Suppressor macrophage treated with lipopolysaccharide for 1 hour (primary cell): ENCODE measurements at places on chromosomes 13 and 19.

- DNase-seq, result no peak
These were observed 55.6 kb downstream of the UFM1 start for GRCh38 chr13:38405216-38405615.

DNA sequence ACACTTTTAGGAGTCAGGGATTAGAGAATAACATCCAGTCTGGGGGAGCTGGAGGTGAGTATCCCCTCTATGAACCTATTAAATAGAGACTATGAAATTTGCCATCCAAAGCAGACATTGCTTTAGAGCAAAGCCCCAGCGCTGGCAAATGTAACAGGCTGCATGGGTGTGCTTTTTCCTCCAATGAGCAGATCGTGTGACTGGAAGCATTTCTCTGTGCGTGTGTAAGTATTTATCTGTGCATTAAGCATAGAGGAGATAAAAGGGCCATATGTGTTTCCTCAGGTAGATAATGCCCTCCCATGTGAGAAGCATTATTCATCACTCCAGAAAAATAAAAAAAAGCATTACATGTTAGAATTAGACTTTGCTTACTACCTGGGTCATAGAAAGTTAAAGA is 924 bp downstream of the TNFSF13B start:
- DNase-seq, result peak; percentile 37

DNA sequence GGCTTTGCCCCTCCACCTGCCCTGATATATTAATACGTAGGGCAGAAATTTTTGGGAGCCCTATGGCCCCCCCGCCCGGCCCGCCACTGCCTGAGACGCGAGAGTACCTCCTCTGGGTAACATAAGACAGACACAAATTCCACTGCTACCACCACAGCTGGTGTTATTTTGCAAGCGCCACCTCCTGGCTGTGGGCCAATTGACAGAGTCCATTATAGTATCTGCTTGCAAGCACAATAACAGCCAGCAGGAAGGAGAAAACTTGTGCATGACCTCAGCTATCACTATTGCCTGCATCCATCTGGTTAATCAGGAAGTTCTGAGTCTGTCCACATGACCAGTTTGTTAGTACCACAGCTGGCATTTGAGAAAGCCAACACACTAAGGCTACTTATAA is 25.3 kb upstream of the OR10H2 start:
- peak; percentile 73 for DNase-seq

DNA sequence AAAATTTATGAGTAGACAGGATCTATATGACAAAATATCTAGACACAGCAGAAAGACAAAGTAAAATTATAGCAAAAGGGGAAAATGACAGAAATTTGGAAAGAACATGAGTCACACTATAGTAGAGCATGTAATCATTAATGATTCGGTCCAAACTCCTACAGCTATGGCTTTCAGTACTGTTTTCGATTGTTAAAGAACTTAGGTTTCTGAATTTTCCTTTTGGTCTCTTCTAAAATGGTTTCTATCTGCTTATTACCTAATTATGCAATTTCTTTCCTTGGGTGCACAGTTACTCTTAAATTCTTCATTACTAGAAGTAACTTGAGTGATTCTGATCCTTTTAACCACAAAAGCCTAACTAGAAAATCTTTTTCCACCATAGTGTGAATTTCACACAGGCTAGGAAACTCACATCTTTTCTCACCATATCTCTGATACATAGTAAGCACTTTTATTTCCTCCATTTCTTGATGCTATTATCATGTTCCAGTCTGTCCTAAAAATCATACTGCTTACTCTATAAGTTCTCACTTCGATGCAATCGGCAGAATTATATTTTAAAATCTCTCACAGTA is 1101.4 kb downstream of the PCDH9 start:
- DNase-seq, result no peak

GRCh38 chr13:29547153-29547552 is 48.3 kb downstream of the SLC7A1 start:
- DNase-seq, result no peak

GRCh38 chr13:37618554-37618953 is 20.0 kb upstream of the POSTN start:
- no peak for DNase-seq

DNA sequence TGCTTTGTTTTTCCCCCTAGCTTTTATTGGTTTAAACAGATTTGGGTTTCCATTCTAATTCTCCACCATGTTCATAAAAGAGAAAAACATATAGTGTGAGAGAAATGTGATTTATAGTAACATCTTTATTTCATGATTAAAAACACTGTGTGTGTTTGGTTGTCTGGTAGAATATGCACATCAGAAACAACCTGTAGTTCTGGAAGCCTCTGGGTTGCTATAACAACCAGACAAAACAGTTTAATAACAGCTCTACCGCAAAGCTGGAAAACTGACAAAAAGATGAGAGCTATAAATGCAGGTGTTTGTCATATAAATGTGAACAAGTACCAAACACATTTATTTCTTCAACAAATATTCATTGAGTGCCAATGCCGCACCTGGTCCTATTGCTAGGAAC is 9.8 kb downstream of the KBTBD6 start:
- DNase-seq, result no peak

- DNase-seq, result no peak
These were observed 79.1 kb upstream of the SPATA13 start for GRCh38 chr13:24081387-24081786.

- no peak for DNase-seq
These were observed 77.9 kb upstream of the KL start for GRCh38 chr13:32938314-32938713.

- no peak for DNase-seq
These were observed at the start of gene LMTK3 for GRCh38 chr19:48511800-48512503. Gene LMTK3, minus strand, starts transcription at chr19:48511835. Its CDS starts 259 bp downstream, at chr19:48511576.

- peak; percentile 91 for DNase-seq
These were observed 6.4 kb downstream of the GNA15 start for GRCh38 chr19:3142292-3142670.

- DNase-seq, result no peak
These were observed 40.2 kb downstream of the UBL3 start for GRCh38 chr13:29810145-29810742.

GRCh38 chr13:108621462-108621861 is 7.9 kb upstream of the MYO16 start:
- DNase-seq, result no peak

- peak; percentile 24 for DNase-seq
These were observed 37.6 kb upstream of the FLT1 start for GRCh38 chr13:28532388-28533124.

DNA sequence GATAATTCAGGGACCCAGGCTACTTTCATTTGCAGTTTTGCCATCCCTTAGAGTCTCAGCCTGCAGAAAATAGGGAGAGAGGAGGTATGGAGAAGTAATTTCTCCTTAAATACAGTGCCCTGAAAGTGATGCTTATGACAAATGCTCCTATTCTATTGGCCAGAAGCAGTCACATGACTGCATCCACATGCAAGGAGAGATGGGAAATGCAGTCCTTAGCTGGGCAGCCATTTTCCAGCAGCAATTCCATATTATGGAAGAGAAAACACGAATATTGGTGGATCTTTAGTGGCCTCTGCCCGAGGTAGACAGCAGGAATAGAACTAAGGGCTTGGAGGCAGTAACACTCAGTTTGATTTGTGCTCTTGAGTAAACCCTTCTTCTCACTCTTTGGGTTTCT is 39.4 kb downstream of the VAV1 start:
- DNase-seq, result peak; percentile 60

- DNase-seq, result no peak
These were observed 121.8 kb downstream of the CRYL1 start for GRCh38 chr13:20403826-20404225.

GRCh38 chr19:11950312-11950711 is 14.5 kb upstream of the ZNF763 start:
- DNase-seq, result no peak

DNA sequence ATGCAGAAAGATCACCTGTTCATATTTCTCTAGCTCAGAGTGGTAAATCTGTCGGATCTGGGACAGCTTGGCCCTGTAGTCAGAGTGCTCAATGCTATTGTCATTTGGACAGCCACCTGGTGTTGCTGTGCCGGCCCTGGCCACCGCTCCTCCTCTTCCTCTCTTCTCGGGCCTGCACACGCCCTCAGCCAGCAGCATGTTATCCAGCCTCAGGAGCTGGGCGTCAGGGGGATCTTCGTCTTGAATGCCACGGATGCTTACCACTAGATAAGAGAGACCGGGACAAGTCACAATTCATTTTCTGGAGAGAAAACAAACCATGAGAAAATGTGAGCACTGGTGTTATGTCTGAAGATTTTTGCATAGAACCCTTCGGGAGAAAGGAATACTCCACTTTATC is 32.5 kb downstream of the CILP2 start:
- DNase-seq, result no peak

GRCh38 chr13:31090961-31091624 is 70.6 kb downstream of the HSPH1 start:
- no peak for DNase-seq

DNA sequence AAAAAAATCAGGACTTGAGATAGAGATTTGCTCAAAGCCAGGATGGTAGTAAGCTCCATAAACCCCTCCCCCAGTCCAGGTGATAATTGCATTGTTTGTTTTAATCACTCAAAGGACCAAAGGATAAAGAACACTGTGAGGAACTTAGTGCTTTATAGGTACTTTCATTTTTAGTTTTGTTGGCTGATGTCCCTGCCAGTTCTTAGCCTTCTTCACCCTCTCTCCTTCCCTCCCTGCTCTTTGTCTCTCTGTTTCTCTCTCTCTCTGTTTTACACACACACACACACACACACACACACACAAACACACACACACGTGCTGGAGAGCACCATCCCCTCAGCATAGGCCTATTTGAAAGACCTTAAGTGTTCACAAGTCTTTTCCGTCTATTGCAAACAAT is 5.2 kb downstream of the FRY start:
- DNase-seq, result no peak

DNA sequence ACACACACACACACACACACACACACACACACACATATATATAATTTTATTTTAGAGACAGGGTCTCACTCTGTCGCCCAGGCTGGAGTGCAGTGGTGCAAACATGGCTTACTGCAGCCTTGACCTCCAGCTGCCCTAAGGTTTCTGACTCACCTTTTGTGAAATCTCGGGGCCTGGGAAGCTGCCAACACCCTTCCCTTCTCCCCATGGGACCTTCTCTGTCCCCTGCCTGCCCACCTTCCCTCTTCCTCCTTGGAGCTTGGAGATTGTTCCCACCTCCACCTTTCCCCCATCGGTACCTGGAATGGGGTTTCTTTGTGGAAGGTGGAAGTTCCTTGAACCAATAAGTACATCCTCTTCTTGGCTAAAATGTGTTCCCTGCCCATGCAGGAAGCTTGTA is 6.3 kb downstream of the ARRDC5 start:
- DNase-seq, result peak; percentile 44

- DNase-seq, result no peak
These were observed 6.0 kb downstream of the UFM1 start for GRCh38 chr13:38355595-38356119.

- DNase-seq, result no peak
These were observed 693 bp downstream of the RFXAP start for GRCh38 chr13:36819739-36820090.

- no peak for DNase-seq
These were observed 208.0 kb upstream of the SPRY2 start for GRCh38 chr13:80548915-80549314.

- DNase-seq, result no peak
These were observed 148.4 kb downstream of the AKAP11 start for GRCh38 chr13:42420304-42420703.

DNA sequence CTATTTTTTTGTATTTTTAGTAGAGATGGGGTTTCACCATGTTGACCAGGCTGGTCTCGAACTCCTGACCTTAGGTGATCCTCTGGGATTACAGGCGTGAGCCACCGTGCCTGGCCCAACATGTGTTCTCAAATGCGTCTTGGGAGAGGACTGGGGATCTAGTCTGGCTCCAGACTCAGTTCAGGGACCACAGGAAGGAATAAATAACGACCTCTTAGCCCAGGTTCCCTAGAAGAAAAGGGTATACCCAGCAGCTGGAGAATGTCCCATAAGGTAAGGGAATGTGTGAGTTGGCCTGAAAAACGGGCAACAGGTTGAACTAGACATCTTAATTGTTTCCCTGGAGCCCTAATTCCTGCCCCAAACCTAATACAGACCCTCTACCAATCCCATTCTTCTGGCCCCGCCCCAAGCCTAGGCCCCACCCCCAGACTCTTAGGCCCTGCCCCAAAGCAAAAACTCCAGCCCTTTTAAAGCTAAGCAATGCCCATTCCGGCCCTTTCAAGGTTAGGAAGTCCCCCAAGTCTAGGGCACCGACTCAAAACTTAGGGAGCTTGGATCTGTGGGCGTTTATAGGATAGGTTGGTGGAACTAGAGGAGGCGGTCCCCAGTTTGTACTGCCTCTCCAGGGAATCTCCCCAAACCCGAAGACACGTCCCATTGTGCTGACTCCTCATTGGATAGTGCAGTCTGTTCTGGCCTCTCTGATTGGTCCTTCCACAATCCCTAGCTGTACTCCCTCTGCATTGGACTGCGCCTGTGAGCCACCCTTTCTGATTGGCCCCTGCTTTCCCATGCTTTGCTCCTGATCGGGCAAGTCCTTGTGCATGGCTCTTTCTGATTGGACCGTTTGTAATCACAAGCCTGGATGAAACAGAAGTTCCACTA is 5.4 kb upstream of the LRFN1 start:
- peak; percentile 66 for DNase-seq

DNA sequence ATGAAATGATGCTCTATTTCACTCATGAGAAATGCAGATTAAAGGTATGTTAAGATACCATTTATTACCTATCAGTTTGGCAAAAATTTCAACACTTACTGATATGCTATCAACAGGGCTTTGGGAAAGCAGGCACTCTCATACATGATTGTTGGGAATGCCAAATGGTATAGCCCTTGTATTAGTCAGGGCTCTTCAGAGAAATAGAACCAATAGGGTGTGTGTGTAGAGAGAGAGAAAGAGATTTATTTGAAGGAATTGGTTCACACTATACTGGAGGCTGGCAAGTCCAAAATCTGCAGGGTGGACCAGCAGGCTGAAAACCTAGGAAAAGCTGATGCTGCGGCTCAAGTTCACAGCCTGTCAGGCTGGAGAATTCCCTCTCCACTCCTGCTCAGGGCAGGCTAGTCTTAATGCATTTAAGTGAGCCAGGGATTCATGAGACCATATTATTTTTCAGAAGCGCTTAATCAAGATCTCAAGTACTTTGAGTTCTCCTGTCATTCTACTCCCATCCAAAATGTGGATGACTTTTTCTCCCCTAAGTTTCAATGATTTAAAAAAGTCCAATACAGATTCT is 72.4 kb downstream of the NHLRC3 start:
- no peak for DNase-seq
